ENCODE measurements at places on chromosomes 1 and 21.

GRCh38 chr1:907611-908451 is 15.9 kb upstream of the SAMD11 start:
- no peak for DNase-seq

GRCh38 chr1:44029260-44029910 is 1.9 kb downstream of the SLC6A9 start:
- DNase-seq, result no peak

- DNase-seq, result no peak
Observed at GRCh38 chr1:156281281-156281680, 1.3 kb downstream of the SMG5 start.

GRCh38 chr1:65398083-65398482 is 22.4 kb upstream of the LEPR start:
- no peak for DNase-seq

GRCh38 chr1:15799004-15799867 is 8.2 kb downstream of the UQCRHL start:
- DNase-seq, result no peak

- no peak for DNase-seq
Observed at GRCh38 chr1:151981178-151981525, 12.5 kb downstream of the S100A10 start.

Data from WERI-Rb-1 (cell line).